ENCODE measurements at places on chromosomes 5 and 9.

DNA sequence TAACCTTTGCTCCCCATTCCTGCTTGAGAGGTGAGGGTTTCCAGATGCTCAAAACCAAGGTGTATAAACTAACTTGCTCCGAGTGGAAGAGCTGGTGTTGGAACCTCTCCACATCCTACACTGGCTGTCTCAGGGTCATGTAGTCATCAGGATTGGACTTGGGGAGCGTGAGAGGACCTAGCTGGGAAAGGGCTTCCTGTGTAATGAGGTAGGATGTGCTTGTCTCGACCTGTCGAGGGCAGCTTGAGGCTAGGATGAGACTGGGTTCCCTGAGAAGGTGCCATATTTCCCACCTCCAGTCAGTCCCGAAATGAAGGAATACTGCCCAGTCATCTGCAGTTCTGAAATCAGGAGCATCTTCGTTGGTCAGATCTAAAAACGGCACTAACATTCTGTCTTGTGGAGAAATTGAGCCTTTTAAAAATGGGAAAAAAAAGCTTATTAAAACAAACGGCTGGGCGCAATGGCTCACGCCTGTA lies 1.3 kb downstream of the CCNI2 start:
- DNase-seq = peak; percentile 6

DNA sequence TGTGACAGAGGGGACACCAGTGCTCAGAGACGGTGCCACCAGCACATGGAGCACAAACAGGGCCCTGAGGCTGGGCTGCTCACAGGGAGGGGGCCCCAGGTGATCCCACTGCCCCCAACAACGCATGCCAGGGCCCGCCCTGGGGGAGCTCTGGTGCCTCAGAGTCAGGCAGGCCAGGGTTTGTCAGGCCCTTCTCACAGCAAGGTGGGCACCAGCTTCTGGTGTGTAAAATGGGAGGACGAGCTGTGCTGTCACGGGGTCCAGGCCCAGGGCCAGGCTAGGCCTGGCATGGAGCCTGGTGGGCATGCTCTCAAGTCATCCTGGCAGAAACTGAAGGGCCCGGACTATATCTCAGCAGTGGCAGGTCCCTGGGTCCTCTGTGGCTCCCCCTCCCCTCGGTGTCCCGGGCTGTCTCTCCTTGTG lies 34.5 kb downstream of the PRRT1B start:
- DNase-seq = no peak

DNA sequence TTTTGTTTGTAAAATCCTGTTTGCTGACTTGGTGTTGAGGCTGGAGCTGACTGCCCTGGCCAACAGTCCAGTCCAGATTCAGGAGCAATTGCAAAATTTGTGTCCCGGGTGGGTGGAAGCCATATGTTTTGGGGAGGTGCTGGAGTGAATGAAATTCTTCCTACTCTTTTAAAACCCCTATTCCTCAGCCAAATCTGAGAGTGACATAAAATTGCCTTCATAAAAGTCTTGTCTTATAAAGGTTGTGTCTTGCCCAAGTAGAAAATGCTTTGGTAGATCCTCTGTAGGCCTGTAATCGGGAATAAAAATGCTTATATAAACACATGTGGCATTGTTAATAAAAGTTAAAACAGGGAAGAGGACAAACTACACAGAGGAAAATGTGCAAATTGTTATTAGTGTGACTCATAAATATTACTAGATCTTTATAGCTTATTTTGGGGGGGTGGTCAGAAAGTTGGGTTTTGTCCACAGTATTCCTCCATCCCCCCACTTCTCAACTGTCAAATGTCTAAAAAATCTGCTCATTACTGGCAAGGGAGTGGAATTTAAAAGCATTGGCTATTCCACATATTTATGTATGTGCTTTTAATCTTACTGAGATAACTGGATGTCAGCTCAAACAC lies 45.6 kb downstream of the NNT start:
- DNase-seq = no peak

GRCh38 chr9:38177680-38178079 lies 108.7 kb upstream of the SHB start:
- no peak for DNase-seq

DNA sequence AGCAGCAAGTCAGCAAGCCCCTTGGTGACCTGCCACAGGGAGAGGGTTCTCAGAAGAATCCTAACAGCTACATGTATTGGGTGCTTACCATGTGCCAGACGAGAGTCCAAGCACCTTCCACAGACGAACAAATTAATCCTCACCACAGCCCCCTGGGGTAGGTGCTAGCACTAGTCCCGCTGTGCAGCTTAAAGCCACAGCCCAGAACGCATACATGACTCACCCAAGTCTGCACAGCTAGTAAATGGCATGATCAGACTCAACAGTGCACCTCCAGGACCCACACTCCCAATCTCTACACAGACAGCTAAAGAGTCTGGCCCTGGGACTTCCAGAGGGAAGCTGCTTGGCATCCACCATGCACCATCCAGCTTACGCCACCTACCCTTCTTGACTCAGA lies 111.5 kb downstream of the PAX5 start:
- DNase-seq = peak; percentile 67

GRCh38 chr5:122220511-122220910 lies 91.2 kb downstream of the ZNF474 start:
- no peak for DNase-seq

DNA sequence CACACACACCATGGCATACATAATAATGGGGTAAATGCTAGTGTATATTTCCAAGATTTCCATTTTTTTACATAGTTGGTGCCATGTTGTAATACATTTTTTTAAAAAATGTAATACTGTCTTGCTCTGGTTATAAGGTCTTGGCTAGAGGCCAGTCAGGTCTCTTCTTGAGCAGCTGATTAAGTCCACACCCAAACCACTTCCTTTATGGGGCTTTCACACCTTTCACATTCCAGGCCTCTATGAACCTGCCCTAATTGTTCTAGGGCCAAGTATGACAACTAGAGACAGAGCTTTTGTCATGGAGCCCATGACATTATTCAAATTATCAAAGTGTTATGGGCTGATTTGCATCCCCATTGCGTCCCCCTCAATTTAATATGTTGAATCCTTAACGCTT lies 495.6 kb upstream of the CTNND2 start:
- DNase-seq = no peak

GRCh38 chr5:29077451-29077850 lies 2039.1 kb upstream of the CDH9 start:
- DNase-seq = peak; percentile 51

GRCh38 chr5:137281201-137281600 lies 217.9 kb downstream of the SPOCK1 start:
- DNase-seq = no peak

- DNase-seq = no peak
Observed at GRCh38 chr5:2832394-2832793, 80.9 kb upstream of the IRX2 start.

DNA sequence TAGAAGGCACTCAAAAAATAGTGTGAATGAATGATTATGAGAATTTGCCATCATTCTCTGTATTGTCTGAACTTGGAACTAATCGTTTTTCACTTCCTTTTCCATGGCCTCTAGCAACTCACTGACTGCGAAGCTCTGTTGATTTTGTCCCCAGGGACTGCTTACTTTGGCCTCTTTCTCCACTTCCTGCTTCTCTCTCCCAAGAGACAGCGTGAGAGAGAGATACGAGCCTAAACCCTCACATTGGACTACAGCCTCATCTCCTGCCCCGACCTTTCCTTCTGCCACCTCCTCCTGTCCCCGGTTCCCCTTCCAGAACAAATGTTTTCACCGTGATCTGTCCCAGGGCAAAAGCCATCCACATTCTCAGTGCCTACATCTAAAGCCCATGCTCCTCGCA lies 300.8 kb upstream of the PANK3 start:
- no peak for DNase-seq

GRCh38 chr9:114025760-114026159 lies 52.3 kb downstream of the AMBP start:
- DNase-seq = no peak

DNA sequence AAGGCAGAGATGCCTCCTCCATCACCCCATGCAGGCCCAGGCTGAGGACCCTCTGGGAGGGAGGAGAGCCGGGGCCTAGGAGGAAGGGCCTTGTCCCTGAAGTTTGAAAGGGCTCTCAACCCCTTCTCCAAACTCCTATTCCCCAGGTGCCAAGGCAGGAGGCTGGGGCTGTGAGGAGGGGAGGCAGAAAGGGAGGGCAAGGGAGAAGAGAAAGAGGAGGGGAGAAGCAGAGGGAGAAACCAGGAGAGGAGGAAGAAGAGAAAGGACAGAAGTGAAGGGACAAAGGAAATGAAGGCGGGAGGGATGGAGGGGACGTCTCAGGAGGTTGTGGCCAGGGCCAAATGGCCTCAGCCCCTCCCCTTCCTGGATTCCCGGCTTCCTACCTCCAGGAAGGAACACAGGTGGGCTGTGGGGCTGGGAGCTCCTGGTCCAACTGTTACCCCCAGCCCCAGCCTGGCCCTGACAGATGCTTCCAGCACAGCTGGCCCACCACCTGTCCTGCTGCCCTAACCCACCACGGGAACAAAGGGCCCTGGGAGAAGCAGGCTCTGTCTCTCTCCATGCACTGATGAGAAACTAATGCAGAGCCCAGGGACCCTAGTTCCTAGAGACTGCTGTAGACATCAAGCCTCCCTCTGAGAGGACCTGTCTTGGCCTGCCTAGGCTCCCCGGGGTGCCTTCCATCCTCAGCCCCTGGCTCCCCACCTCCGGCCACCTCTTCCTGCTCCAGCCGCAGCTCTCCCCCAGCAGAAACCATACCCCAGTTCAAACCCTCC lies 3.5 kb downstream of the DBN1 start:
- DNase-seq = no peak

- DNase-seq = no peak
Observed at GRCh38 chr9:127360829-127361228, 36.1 kb upstream of the SLC2A8 start.

DNA sequence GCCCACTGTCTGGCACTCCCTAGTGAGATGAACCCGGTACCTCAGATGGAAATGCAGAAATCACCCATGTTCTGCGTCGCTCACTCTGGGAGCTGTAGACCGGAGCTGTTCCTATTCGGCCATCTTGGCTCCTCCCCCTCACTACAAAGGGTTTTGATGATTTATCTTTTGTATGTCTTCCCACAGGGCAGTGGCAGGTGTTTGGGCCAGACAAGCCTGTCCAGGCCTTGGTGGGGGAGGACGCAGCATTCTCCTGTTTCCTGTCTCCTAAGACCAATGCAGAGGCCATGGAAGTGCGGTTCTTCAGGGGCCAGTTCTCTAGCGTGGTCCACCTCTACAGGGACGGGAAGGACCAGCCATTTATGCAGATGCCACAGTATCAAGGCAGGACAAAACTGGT lies 9.4 kb downstream of the BTNL8 start:
- no peak for DNase-seq

DNA sequence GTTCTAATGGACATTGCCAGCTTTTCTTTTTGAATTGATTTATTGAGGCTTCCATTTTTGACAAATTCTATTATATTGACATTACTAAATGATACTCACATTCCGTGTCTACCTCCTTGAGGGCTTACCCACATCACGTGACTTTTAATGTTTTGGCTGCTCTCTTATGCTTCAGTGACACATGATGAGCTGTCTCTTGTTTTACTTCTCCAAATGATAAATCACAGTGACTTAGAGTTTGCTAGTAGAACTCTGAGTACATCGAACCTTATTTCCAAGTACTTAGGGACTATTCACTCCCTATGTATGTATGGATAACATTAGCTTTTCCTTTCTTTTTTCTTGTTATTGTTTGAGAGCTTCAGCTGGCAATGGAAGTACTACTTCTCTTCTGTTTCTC lies 169.8 kb upstream of the KCNN2 start:
- DNase-seq = no peak

GRCh38 chr5:68431186-68431585 lies 215.6 kb downstream of the PIK3R1 start:
- no peak for DNase-seq

- no peak for DNase-seq
Observed at GRCh38 chr9:14373336-14373666, 59.4 kb upstream of the NFIB start.

GRCh38 chr9:132488626-132489025 lies 78.6 kb downstream of the CFAP77 start:
- no peak for DNase-seq

DNA sequence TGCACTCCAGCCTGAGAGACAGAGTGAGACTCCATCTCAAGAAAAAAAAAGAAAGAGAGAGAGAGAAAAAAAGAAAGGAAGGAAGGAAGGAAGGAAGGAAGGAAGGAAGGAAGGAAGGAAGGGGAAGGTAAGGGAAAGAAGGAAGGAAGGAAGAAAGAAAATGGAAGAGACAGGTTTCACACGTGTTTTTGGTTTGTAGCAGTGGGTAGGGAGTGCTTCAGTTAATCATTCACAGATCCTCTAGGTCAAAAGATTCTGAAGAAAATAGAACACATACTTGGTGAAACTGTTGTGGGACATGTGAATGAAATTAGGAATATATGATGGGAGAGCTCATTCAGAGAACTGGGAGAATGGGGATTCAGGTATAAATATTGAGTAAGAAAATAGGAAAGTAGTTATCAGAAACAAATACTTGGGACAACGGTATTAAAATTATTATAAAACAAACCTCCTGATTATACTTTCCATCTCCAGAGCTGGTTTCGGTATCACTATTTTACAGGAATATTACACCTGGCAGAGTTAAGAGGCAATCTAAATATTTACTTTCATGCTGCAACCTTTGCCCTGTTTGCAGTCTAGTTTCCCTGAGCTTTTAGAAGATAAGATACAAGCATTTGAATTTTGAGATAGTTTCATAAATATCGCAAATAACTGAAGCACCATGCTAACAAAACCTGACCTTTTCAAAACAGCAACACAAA lies 37.2 kb downstream of the MARVELD2 start:
- no peak for DNase-seq

DNA sequence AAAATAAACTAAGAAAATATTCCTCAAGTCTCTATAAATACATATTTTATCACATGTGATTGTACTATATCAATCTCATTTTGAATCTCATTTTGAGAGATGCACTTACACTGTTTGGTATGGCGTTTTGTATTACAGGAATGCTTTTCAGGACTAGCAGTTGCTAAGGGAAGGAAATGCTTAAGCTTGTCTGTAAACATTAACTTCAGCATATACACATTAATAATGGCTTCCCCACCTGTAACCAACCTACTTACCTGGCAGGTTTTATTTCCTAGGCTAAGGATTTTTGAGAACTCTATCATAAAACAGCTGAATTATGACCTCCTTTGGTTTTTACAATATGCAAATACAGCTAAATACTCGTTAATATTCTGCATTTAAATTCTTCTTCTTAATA lies 141.0 kb upstream of the GRHPR start:
- DNase-seq = no peak

GRCh38 chr5:110441035-110441434 lies 285.4 kb downstream of the TMEM232 start:
- peak; percentile 27 for DNase-seq

DNA sequence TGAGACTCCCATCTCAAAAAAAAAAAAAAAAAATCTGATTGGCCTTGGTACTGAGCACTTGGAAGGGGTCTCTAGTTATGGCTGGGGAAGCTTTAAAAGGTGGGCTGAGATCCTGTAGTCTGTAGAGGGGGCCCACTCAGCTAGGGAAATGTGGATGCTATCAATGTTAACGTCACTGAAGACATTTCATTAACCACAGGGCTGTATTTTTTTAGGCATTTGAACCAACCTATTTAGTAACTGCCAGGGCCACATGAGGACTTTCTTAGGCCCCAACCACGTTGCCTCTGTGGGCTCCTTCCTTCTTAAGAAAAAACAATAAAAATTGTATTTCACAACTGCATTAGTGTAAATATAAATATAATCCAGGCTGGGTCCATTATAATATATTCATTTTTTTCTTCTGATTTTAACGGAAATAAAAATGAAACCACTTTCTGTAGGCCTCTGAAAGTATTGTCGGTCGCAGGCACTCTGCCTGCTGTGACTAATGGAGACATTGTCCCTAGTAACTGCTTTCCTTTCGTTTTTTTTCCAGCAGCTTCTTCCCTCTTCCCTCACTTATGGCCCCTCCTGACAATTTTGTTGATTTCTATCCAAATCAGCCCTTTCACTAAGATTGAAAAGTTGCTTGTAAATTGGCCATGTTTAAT lies 71.6 kb downstream of the GCNT1 start:
- no peak for DNase-seq
